Stimulated activated CD4-positive, alpha-beta T cell treated with anti-CD3 and anti-CD28 coated beads, TNF-alpha, amount 100 ng/mL, for 24 hours (primary cell): ENCODE measurements at places on chromosomes 11 and 22.
A peak's percentile ranks its signal among the peaks of the same experiment; 100 is the strongest.

DNA sequence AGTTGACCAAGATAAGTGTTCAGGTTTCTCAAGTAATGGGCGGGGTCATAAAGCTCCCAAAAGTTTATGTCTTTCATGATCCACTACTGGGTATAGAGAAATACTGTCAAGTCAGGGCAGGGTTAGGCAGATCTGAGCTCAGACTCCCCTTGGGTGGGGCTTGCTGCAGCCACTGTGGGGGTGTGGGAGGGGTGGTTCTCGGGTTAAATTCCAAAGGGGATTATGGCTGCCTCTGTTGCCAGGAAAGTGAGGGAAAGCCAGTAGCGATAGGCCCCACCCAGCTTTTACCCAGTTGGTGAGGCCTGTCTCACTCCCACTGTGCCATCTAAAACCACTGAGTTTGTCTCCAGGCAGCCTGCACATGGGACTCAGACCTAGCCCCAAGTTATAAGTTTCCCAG is 37.8 kb downstream of the DLG2 start:
- DNase-seq, result no peak

DNA sequence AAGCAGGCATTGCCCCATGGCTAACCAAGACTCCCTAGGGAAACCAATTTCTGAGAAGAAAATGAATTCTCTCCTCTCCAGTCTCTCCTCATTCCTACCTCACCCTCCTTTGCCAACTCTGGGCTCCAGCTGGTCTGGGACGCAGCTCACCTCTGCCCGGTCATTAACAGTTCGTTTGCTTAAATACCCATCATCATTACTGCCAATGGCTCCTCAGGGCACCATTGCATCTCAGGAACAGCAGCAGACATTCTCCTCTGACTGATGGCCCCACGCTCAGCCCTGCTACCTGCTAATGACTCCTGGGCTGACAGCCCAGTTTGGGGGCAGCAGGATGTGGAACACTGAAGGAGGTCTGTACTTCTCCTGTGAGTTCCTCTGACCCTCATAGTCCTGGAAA is 462.0 kb downstream of the INSC start:
- DNase-seq, result no peak

GRCh38 chr11:48099916-48100446 is 116.6 kb upstream of the OR4B1 start:
- DNase-seq, result no peak

- DNase-seq, result no peak
Measured at GRCh38 chr11:26037716-26038115, 294.2 kb upstream of the ANO3 start.

- DNase-seq, result peak; percentile 83
Measured at GRCh38 chr22:35552196-35552842, 11.7 kb downstream of the RASD2 start.

DNA sequence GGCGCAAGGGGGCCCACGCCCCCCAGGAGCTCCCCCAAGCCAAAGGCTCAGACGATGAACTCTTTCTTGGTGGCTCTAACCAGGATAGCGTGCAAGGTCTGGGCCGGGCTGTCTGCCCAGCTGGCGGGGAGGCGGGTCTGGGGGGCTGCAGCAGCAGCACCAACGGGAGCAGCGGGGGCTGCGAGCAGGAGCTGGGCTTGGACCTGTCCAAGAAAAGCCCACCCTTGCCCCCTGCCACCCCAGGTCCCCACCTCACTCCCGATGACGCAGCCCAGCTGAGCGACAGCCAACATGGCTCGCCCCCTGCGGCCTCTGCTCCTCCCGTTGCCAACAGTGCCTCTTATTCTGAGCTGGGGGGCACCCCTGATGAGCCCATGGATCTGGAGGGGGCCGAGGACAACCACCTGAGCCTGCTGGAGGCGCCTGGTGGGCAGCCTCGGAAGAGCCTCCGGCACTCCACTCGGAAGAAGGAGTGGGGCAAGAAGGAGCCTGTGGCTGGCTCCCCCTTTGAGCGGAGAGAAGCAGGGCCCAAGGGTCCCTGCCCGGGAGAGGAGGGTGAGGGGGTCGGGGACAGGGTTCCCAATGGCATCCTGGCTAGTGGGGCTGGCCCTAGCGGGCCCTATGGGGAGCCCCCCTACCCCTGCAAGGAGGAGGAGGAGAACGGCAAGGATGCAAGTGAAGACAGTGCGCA is 21.6 kb upstream of the TMEM191C start:
- no peak for DNase-seq

GRCh38 chr11:118216621-118217481 is 8.0 kb downstream of the JAML start:
- peak; percentile 37 for DNase-seq

GRCh38 chr11:132838627-132839026 is 693.7 kb downstream of the OPCML start:
- DNase-seq, result no peak

- no peak for DNase-seq
Measured at GRCh38 chr11:41414771-41415440, 44.5 kb downstream of the LRRC4C start.

GRCh38 chr11:134836561-134836960 is 424.5 kb upstream of the B3GAT1 start:
- DNase-seq, result no peak

- no peak for DNase-seq
Measured at GRCh38 chr22:49517667-49518185, 309.9 kb downstream of the BRD1 start.

GRCh38 chr22:25102722-25103121 is 96.9 kb upstream of the CRYBB3 start:
- no peak for DNase-seq

DNA sequence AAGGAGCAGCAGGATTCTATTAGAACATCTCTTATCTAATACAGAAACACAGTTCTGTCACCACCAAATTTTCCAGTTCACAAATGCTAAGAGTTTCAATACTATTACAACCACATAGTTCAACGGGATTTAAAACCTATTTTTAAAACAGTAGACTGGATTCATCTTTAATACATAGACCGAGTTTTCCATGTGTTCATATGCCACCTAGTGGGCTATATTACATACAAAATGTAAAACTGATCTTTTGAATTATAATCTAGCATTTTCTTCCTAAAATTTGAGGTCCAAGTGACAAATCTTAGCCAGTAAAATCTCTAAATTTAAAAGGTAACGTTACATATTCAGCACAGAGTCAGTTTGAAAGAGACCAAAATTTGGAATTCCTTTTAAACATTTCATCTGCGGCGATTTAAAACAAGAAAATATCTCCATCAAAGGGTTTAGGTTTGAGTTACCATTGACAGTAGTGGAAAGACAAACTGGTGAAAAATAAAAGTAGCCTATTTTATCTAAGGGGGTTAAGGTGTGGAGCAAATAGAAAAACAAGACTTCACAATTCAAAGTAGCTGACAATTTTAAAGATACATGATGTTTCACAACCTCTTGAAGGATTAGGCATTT is 269.3 kb upstream of the MPPED2 start:
- no peak for DNase-seq

DNA sequence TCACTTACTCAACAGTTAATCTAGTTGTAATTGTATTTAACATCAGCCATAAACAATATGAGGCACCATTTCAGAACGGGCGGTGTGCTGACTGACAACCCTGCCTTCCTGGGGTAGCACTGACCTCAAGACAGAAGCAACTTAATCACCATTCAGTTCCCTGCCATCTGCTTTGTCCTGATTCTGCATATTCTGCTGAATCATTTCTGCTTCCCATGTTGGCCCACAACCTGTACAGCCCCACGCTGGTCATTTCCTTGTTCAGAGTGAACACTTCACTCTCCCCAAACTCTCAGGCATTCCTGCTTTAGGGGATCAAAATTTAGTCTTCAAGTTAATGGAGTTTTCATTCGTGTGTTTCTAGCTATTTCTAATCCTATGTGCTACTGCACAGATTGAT is 132.3 kb upstream of the ZBED5 start:
- no peak for DNase-seq

- no peak for DNase-seq
Measured at GRCh38 chr22:22815397-22816170, 72.0 kb upstream of the IGLL5 start.

DNA sequence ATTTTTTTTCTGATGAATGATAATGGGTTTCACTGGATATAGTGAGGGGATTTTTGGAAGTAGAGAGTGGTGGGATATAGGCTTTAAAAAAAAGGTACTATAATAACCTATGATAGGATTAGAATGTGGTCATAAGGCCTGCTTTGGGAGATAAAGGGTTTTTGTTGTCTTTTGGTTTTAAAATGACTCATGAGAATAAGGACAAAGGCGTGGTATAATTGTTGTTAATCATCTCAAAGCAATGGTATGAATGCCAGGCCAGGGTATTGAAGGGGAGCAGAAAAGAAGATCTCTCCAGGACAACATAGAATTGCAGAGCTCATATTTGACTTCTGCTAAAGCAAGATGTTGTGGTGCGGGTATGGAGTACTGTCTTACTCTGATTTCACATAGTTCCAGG is 579.4 kb downstream of the JRKL start:
- DNase-seq, result no peak

GRCh38 chr22:43238526-43239006 is 51.6 kb upstream of the TTLL12 start:
- no peak for DNase-seq

DNA sequence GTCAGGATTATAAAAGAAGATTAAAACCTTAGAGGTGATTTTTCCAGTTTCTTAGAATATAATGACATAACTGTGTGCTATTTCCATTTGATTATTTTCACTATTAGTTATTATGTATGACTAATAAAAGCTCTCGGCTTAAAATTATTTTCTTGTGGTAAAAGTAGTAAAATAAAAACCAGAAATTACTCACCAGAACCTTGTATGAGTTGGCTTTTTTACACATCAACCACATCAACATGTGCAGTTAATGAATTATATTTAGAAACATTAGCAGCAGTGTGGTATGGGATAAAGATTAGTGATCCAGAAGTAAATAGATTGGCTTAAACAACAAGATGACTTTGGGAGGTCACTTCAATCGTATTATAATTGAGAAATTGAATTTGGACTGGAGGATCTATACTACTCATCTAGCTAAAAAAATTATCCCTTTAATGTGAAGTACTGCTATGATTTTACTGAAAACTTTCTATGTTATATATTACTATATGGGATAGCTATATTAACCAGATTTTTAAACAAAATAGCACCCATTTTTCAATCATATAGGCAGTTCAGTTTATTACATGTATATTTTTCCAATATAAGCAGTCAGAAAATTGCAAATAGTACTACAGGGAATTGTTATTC is 2.8 kb upstream of the BCO2 start:
- no peak for DNase-seq

DNA sequence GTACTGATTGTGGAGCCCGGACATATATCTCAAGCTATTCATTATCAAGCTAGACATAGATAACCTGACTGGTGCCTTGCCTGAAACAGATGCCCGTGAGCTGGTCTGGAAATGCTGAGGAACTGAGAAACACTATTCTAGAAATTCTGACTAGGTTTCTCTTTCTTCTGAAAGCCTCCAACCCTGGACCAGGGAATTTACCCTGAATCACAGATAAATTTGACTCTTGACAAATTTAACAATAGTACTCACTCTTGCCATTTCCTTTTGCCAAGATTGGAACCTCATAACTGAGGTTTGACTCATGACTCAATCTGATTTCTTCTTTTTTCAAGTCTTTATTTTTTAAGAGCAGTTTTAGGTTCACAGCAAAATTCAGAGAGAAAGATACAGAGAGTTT is 189.6 kb upstream of the SYN3 start:
- DNase-seq, result no peak

DNA sequence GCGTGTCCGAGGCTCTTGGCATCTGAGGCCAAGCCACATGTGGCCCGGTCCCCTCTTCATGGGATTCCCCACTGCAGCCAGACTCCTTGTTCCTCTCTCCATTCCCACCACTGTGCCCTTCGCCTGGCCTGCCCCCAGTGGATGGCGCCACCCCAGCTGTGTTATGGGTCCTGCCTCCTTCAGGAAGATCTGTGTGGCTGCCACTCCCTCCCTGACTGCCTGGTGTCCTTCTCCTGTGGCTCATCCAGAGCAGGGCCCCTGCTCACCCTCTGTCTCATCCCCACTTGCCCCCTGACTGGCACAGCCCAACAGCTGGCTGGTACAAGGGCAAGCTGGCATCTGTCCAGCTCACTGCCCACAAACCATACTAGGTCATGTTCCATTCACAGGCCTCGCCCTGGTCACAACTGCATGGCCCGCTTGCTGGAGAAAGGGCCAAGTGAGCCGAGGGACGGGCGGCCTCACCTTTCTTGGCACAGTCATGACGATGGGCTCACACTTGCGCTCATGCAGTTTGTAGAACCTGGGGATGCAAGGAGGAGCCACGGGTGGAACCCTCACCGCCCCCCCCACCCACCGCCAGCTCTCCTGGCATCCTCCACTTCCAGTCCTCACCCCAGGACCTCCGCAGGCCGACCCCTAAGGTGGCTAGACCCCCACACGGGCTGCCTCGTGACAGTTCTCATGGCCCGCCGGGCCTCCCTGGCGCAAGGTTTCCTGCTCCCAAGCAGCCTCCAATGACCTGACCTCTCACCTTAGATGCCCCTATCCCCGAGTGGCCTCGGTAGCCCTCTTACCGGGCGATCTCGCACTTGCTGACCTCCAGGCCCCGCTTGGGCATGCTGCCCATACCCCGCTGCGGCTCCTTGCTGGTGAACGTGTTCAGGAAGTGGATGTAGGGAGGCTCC is 2.1 kb upstream of the PTPRCAP start:
- DNase-seq, result no peak

- no peak for DNase-seq
Measured at GRCh38 chr11:8566613-8567210, 27.3 kb downstream of the STK33 start.

- no peak for DNase-seq
Measured at GRCh38 chr11:88360141-88360540, 22.6 kb upstream of the CTSC start.

DNA sequence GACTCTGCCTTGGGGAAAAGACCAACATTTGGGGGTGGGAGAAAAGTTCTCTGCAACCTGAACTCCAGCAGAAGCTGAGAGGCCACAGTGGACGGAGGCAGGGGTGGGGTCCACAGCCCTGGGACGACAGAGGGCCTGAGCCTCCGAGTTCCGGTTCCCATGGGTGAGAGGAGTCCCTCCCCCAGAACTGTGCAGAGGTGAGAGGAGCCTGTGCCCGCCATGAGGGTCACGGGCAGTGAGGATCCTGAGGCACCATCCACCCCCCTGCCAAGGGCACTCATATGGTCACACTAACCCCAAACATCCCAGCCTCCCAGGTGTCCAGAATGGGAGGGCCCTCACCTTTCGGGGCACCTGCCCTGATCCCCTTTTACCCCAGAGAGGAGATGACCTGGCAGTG is 30.5 kb downstream of the KIAA0930 start:
- DNase-seq, result no peak
